ENCODE measurements at places on chromosomes 7 and 10.
A peak's percentile ranks its signal among the peaks of the same experiment; 100 is the strongest.

DNA sequence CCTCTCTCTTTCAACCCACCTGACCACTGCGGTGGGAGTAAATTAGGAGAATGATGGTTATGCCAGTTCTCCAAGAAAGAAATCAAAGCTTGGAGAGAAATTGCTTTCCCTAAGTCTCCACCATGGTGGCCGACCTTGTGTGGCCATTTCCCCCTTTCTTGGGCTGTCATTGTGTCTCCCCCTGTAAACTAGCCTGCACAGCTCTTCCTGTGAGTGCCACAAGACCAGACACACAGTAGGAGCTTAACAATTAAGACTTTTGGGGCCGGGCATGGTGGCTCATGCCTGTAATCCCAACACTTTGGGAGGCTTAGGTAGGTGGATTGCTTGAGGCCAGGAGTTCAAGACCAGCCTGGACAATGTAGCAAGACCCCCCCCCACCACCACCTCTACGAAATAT lies 18.9 kb upstream of the LIMK1 start:
- DNase-seq = no peak

DNA sequence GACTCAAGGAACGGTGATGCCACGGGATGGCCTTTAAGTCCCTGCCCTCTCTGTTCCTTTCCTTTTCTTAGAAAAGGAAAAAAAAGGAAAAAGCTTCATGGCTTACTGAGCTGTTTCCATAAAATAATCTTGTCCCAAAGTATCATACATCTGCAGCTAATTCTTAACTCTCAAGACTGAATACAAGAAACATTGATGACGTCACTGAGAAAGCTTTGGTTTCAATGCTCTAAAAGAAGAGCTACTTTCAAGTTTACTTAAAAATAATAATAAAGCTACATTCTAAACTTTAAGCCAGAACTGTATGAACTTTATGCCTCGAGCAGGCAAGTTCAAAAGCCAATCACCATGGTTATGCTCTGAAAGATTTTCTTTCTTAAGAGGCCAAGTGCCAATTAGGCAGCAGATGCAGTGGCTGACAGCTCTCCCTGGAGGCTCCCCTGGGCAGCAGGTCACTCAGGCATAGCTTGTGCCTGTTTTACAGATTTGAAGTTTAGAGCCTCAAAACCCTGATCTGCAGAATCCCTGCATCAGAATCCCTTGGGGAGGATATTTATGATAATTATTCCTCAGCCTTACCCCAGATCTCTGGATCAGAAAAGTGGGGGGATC lies 165.0 kb downstream of the CHN2 start:
- DNase-seq = no peak

DNA sequence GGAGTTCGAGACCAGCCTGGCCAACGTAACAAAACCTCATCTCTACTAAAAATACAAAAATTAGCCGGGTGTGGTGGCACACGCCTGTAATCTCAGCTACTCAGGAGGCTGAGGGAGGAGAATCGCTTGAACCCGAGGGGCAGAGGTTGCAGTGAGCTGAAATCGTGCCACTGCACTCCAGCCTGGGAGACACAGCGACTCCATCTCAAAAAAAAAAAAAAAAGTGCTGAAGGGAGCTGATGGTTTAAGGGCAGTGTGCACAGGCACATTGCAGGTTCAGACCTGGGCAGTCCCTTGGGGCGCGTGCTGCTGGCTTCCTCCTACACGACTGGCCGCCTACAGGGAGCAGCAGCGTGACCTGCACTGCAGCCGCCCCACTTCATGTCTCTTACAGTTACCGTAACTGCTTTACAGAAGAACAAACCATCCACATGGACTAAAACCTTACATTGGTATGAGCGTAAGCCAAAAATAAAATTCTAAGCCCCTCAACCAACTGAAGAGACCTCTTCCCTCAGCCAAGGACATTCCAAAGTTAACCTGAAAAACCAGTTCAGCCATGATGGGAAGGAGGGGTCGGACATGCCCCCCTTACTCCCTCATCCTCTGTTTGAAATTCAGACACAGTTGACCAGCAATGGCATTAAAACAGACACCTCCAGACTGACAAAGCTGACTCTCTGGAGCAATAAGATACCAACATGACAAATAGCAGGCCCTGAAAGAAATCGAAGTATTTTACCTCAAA lies 262.2 kb downstream of the ZMYND11 start:
- DNase-seq = no peak

GRCh38 chr10:42690449-42691360 lies 52.3 kb upstream of the ZNF33B start:
- DNase-seq = no peak

DNA sequence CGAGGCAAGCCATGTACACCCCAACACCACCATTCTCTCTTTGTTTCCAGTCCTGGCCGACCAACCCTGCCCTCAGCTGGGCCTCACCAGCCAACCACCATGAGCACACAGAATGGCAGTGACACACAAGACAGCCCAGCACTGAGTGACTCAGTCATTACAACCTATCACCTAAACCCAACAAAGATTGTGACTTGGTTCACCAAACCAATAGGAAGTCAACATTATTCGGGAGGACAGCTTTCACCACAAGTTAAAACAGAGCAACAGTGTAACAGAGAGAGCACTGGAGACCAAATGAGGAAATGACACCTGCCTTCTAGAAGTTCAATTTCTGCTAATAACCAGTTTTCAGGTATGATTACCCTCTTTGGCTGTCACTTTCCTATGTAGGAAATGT lies 72.1 kb downstream of the DNMBP start:
- DNase-seq = no peak

DNA sequence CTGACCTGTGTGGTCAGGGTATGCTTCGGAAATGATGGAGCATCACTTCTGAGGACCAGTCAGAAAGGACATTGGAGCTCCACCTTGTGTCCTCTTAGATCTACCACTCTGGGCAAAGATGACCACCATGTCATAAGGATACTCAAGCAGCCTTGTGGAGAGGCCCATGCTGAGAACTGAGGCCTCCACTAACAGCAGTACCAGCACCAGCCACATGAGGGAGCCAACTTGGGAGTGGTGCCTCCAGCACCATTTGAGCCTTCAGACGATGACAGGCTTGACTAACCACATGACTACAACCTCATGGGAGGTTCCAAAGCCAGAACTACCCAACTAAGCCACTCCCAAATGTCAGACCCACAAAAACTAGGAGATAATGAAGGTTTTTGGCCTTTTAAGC lies 116.0 kb downstream of the NPTX2 start:
- peak; percentile 40 for DNase-seq

DNA sequence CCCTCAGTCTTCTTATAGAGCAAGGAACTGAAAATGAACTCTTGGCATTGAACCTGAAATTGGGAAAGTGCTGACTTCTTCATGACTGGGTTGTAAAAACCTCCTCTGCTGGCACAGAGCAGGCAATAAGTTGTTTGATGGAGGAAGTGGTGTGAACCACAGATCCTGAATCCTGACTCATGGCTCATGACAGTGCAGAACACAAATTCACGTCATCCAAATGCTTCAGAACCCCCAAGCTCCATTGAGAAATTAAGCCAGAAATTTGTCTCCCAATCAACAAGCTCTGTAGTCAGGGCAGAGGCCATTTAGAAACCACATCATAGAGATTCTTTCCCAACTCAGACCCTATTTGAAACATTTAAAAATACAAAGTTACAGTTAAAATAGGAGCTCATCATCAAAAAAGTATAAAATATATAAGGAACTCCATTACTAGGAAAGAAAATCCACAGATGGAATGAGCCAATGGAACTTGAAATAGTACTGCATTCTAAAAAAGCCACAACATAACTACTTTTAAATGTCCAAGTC lies 10.3 kb upstream of the STK17A start:
- DNase-seq = peak; percentile 97

- peak; percentile 33 for DNase-seq
Measured at GRCh38 chr10:36608866-36609265, 516.5 kb upstream of the ANKRD30A start.

- peak; percentile 96 for DNase-seq
Measured at GRCh38 chr10:72009425-72010081, 45.4 kb downstream of the CHST3 start.

DNA sequence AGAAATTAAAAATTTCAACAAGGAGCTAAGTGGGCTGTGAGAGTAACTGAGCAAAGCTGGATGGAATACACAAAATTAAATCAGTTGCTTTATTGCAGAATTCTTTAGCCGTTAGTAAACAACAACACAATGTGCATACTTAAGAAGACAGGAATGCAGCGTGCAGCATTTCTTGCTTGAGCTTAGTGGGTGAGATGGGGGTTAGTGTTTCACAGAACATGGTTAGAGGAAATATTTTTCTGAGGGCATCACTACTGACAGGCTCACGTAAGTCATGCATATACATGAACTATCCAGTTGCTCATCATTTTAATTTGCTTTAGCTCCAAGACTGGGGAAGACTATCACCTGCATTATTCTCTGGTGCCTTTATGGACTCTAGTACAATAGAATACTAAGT lies 80.8 kb downstream of the CD36 start:
- DNase-seq = peak; percentile 82

- no peak for DNase-seq
Measured at GRCh38 chr7:92622685-92623084, 32.5 kb upstream of the FAM133B start.

GRCh38 chr10:62691336-62691735 lies 113.2 kb upstream of the ADO start:
- DNase-seq = no peak

- DNase-seq = no peak
Measured at GRCh38 chr10:87978166-87978565, 114.7 kb downstream of the PTEN start.

GRCh38 chr7:88042157-88042556 lies 108.1 kb downstream of the ADAM22 start:
- no peak for DNase-seq

GRCh38 chr10:60784641-60785040 lies 6.4 kb downstream of the CDK1 start:
- DNase-seq = no peak

GRCh38 chr10:124904796-124905195 lies 37.1 kb upstream of the ZRANB1 start:
- no peak for DNase-seq

- no peak for DNase-seq
Measured at GRCh38 chr10:77892021-77892739, 34.4 kb downstream of the DLG5 start.

- DNase-seq = no peak
Measured at GRCh38 chr7:36819639-36820038, 95.3 kb upstream of the AOAH start.

GRCh38 chr7:9961161-9961922 lies 1012.3 kb upstream of the PHF14 start:
- no peak for DNase-seq

GRCh38 chr7:23369695-23370404 lies 70.7 kb downstream of the MALSU1 start:
- no peak for DNase-seq

- DNase-seq = no peak
Measured at GRCh38 chr10:2852574-2853323, 214.6 kb upstream of the PFKP start.

- DNase-seq = no peak
Measured at GRCh38 chr7:105448181-105448580, 59.5 kb upstream of the SRPK2 start.

- DNase-seq = no peak
Measured at GRCh38 chr7:116101704-116102103, 71.1 kb upstream of the TFEC start.

GRCh38 chr7:47361236-47361635 lies 220.7 kb downstream of the TNS3 start:
- no peak for DNase-seq

Data from astrocyte of the hippocampus (primary cell).